ENCODE measurements at places on chromosomes 4 and X.
A peak's percentile ranks its signal among the peaks of the same experiment; 100 is the strongest.

DNA sequence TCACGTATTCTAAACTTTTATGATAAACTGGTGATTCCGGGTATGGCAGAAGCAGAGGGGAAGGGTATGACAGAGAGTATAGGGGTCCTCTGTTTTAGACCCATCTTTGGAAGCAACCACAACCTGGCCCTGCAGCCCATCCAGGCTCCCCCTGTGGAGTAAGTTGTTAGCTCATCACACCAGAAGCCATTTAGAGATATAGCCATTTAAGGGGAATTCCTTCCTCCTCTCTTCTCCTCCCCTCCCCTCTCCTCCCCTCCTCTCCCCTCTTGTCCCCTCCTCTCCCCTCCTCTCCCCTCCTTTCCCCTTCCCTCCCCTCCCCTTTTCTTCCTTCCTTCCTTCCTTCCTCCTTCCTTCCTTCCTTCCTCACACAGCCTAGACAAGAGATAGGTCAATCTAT lies 197.3 kb upstream of the LDB2 start:
- DNase-seq: no peak

- no peak for DNase-seq
Observed at GRCh38 chr4:797066-797465, 28.9 kb downstream of the CPLX1 start.

GRCh38 chr4:52036886-52037530 lies 1.1 kb downstream of the SGCB start:
- no peak for DNase-seq

- no peak for DNase-seq
Observed at GRCh38 chr4:25863831-25864418, 1.1 kb upstream of the SEL1L3 start.

DNA sequence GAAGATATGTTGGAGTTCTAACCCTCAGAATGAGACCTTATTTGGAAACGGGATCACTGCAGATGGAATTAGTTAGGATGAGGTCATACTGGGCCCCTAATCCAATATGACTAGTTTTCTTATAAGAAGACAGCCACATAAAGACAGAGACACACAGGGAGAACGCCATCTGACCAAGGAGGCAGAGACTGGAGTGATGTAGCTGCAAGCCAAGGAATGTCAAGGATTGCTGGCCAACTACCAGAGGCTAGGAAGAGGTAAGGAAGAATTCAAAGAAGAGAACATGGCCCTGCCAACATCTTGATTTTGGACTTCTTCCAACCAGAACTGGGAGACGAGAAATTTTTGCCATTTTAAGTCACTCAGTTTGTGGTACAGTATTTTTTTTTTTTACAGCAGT lies 152.8 kb upstream of the DIPK2B start:
- no peak for DNase-seq

DNA sequence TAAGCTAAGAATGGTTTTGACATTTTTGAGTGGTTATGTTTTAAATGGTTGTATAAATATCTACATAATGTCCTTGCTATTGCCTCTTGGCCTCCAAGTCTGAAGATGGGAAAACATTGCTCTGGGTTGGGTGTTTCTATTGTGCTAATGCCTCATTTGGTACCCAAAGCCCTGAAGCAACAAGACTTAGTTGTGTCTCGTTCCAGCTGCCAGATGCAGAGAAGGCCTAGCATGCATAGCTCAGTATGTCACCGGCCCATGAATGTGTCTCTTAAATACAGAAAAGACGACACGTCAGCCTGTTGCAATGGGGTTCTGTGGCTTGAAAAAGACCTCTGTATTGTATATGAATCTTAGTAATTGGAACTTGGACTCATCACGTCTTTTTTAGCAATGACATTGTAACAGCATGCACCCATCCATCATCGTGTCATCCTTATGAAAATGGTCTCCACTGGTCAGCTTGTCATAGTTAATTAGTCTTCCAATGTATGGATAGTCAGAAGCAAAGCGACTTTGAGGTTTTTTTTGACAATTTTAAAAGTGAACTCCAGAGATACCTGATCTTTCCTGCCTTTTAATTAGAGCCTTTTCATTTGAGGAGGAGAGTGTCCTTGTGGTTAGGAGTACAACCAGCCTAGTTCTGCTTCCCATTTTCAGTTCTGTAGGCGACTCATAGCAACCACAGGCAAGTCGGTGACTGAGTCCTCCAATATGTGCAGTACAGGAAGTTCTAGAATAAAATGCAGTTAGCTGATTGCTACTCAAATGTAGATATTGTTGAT lies 126.4 kb upstream of the GATB start:
- DNase-seq: no peak

GRCh38 chrX:132615391-132616131 lies 126.7 kb upstream of the MBNL3 start:
- DNase-seq: peak; percentile 16

DNA sequence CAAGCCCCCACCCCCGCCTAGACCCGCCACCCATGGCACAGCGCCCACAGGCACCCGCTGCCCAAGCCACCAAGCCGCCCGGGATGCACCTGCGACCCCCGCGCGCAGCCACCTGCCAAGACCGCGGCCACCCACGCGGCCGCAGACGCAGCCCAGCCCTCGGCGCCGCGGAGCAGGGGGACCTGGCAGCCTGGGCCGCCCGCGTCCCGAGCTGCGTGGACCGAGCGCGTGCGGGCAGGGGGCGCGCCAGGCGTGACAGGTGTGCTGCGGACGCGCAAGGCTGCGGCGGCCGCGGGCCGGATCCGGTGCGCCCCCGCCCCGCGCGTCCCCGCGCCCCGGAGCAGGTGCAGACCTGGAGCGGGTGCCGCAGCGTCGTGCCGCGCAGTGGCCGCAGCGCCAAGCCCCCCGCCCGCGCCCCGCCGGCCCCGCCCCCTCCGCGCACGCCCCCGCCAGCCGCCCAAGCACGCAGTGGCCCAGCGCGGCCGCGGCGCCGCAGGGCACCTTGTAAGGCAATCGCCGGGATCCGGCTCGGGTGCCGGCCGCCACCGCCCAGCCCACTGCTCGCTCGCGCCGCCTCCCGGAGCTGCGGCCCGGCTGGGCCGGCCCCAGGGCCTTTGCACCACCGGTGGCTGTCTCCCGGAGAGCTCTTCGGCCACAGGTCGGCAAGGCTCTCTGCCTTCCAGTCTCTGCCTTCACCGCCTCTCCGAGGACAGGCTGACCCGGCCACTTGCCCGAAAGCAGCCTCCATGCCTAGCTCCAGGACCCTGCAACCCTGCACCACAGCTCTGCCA lies at the start of gene PNCK:
Gene PNCK (minus strand): TSS at position 386 of the 791 bp plus-strand sequence. CDS start 737 bp downstream, outside the sequence.
- DNase-seq: no peak

DNA sequence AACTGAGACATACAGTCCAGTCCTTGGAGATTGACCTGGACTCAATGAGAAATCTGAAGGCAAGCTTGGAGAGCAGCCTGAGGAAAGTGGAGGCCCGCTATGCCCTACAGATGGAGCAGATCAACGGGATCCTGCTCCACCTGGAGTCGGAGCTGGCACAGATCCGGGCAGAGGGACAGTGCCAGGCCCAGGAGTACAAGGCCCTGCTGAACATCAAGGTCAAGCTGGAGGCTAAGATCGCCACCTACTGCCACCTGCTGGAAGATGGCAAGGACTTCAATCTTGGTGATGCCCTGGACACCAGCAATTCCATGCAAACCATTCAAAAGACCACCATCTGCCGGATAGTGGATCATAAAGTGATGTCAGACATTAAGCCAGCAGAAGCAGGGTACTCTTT lies 20.4 kb upstream of the FRMPD3 start:
- peak; percentile 9 for DNase-seq

DNA sequence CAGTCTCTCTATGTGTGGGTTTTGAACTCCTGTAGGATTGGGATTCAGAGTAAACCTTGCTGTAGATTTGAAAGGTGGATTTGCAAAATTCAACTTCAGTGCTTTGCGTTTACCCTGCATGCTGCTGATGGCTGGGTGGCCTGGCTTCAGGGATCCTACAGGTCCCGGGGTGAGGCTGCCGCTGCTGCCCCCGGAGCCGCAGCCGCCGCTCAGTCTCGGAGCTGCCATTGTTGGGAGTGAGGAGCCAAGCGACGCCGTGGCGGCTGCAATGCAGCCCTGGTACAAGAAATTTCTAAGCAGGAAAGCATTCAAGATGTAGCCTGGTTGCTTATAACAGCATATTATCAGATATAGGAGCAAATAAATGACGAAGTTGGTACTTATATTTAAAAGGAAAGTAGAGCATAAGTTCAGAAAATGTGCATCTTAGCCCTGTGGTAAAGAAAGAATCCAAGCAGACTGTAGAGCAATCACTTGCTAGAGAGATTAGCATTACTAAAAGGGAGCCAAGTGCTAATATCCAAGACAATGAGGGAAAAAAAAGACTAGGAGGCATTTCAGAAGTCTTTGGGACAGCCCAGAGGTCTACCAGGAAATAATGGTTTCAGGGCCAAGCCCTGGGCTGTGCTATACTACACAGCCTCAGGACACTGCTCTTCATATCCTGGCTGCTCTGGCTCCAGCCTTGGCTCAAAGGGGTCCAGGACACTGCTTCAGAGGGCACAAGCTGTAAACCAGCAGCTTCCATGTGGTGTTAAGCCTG lies 36.9 kb upstream of the CHIC1 start:
- no peak for DNase-seq

- no peak for DNase-seq
Observed at GRCh38 chr4:147829401-147830101, 97.7 kb downstream of the ARHGAP10 start.

DNA sequence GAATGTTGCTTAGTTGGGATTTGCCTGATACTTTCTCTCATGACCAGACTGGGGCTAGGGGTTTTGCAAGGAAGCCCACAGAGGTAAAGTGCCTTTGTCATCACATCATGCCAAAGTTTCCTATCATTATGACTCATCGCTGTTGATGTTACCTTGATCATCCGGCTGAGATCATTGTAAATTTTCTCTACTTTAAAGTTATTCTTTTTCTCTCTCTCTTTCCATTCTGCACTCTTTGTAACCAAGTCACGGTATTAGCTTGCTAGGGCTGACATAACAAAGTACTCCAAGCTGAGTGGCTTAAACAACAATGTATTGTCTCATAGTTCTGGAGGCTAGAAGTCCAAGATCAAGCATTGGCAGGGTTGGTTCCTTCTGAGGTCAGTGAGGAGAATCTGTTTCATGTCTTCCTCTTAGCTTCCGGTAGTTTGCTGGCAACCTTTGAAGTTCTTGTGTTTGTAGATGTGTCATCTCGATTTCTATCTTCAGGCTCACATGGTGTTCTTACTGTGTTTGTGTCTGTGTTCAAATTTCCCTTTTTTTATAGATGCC lies 113.0 kb downstream of the DTHD1 start:
- DNase-seq: peak; percentile 29

GRCh38 chrX:69034451-69034850 lies 130.8 kb downstream of the PJA1 start:
- no peak for DNase-seq

DNA sequence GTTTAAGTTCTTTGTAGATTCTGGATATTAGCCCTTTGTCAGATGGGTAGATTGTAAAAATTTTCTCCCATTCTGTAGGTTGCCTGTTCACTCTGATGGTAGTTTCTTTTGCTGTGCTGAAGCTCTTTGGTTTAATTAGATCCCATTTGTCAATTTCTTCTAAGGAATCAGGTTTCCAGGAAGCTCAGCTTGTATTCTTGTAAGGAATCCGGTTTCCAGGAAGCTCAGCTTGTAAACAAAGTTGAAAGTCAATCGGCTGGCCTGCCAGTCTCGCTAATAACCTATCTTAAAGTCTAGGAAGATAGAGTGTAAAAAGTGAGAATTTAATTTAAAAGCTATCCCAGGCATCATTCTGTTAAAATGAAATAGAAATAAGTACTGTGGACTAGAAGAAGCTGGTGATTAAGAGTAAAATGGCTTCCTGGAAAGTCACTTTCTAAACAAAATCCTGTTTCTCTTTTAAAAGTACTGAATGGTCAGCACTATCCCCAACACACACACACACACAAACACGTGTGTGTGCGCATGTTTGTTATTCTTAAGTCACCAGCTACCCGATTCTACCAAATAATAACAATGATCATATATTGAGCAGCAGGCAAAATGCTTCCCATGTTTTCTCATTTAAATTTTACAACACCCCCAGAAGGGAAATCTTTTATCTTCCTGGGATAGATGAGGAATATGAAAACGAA lies 171.7 kb downstream of the PAPSS1 start:
- no peak for DNase-seq

DNA sequence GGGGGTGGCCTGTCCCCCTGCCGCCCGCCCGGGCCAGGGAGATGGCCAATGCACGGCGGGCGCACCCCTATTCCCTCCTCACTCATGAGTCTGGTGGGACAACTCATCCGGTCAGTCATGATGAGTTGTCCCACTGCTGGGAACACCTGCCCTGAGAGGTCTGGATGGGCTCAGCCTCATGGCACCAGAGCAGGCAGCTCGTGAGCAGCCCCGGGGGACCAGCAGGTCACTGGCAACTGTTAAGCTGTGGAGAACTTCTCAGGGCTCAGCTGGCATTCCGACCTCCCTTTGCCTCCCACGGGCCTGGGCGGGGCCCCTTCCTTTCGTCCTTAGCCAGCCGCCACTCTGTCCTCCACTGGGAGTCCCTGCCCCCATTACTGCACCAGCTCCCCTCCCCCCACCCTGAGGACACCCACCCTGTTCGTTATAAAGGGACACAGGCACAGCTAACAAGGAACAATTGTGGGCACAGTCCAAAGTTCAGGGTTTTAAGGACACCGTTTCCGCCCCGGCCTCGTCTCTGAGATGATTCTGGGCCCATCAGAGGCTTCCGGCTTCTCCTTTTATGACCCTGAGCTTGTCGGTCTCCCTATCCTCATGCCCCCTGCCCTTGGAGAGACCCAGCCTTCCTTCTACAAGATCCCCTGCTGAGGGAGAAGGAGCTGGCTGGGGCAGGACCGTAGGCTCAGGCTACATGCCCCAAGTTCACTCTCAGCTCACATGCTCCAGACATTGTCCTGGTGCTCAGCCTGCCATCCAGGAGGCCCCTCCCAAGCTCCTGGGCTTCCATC lies 14.6 kb upstream of the KIAA0232 start:
- DNase-seq: no peak

- no peak for DNase-seq
Observed at GRCh38 chr4:6506616-6507140, 34.3 kb upstream of the PPP2R2C start.

GRCh38 chr4:83748711-83749110 lies 212.8 kb downstream of the GPAT3 start:
- no peak for DNase-seq

DNA sequence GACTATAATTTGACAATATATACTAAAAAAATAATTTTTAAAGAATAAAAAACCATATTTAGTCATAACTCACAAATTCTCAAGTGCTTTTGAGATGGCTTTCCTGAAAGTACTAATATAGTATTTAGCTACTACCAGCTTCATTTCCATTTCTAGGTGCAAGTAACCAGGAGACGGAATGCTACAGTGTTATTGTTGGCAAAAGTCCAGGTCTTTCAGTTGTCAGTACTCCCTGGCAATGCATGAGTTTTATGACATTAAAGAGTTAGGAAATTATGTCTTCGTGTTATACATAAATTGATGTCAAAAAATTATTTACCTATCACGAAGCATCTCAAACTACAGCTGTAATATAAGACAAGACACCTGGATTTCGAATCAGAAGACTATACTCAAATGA lies 45.0 kb downstream of the TMEM47 start:
- no peak for DNase-seq

- peak; percentile 8 for DNase-seq
Observed at GRCh38 chrX:3638280-3638873, 75.1 kb downstream of the PRKX start.

DNA sequence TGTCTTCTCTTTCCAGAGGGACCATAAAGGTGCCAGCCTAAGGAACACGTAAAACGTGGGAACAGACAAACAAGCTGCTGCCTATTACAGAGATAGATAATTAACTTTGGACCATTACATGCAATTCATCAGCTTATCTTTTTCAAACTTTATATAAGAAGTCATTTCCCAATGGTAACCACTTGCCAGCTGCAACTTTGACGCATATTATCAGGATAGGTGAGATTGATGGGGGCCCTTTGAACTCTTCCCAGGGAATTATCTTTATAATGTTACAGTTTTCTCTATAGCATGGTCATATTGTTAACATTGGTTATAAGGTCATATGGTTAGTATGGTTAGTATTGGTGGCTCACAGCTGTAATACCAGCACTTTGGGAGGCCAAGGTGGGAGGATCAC lies 94.1 kb upstream of the BMP2K start:
- DNase-seq: no peak
